ENCODE measurements at places on chromosomes 3 and 15.
A peak's percentile ranks its signal among the peaks of the same experiment; 100 is the strongest.

- DNase-seq, result no peak
These were observed 17.4 kb downstream of the SH3BP5 start for GRCh38 chr3:15315003-15315402.

- DNase-seq, result no peak
These were observed 713 bp upstream of the MUC13 start for GRCh38 chr3:124935264-124935663.

- no peak for DNase-seq
These were observed 166.4 kb downstream of the SUCNR1 start for GRCh38 chr3:152039887-152040286.

DNA sequence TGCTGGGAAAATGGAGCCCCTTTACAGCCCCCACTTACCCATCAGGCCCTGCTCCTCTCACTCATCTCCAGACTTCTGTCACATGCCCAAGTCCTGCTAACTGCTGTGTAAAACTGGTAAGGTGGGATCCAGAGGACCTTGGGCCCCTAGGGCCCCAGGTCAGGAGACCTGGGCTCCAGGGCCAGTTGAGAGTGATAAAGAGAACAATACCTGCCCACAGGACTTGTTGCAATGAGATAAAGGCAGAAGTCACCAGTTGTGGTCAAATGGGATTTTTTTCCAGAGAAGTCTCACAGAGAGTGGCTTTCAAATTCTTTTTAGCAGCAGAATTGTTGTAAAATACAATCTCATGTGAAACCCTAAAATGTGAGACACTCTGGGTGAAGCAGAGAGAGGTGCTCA, 753 bp downstream of the FURIN start:
- DNase-seq, result no peak

DNA sequence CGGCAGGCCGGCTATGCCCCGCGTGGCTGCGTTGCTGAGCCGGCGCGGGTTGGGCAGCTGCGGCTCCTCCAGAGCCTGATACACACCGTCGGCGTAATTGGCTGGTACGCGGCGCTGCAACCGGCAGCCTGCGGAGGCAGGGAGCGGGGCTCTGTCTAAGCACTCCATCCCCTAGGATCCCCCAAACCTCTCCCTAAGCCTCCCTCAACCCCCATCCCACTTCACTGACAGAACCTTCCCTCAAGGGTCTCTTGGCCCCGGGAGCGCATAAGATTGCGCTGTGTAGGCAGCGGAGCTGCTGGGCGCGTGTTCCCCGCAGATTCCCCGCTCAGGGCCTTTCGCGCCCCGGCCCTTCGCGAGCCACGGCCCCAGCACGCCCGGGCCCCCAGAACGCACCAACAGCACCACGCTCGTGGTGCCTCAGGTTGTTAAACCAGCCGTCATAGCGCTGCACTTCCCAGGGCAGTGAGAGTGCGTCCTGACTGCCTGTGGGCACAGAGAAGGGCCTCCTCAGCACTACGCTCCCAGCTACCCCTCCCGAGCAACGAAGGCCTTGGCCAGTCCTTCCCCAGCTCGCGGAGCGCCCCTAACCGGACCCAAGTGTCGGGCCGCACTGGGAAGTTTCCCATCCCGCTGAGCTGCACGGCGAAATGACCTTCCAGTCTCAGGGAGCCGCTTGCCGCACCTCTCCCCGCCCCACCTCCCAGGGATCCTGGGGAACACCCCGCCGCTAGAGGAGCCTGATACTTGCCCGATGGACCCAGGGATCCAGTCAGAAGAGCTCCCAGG, 1.2 kb downstream of the DUOX2 start:
- DNase-seq, result no peak

DNA sequence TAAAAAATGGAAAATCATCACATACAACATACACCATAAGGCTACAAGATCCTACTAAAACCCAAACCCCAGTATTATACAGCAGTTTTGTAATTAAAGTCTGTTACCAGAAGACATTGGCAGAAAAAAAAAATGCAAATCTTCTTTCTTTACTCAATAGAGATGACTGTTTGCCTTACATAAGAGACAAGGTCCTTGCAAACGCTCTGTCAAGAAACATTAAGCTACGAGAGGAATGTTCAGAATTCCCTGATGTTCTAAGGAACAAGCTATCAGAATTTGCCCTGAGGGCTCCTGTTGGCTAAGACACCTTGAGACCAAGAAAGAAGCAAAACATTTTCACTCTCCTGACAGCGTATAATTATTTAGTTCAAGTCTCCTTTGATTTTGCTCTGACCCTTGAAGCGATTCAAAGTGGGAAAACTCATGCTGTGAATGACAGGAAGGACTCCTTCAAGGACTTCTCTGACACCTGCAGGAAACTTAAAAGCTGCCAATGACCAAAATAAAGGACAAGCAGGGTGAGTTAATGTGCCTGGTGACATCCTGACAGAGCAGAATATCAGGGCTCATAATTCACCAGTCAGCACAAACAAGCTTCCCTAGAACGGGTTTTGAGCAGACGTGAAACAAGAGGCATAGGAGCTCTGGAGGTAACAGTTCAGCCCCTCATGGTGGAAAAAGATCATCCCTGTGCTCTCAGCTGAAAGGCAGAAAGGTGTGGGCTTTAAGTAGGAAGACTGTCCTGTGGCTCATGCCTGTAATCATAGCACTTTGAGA, 2.5 kb downstream of the SCAMP2 start:
- no peak for DNase-seq

- no peak for DNase-seq
These were observed 1051.7 kb downstream of the ROBO2 start for GRCh38 chr3:78091478-78092119.

- DNase-seq, result no peak
These were observed 482.5 kb upstream of the TBL1XR1 start for GRCh38 chr3:177679568-177680471.

DNA sequence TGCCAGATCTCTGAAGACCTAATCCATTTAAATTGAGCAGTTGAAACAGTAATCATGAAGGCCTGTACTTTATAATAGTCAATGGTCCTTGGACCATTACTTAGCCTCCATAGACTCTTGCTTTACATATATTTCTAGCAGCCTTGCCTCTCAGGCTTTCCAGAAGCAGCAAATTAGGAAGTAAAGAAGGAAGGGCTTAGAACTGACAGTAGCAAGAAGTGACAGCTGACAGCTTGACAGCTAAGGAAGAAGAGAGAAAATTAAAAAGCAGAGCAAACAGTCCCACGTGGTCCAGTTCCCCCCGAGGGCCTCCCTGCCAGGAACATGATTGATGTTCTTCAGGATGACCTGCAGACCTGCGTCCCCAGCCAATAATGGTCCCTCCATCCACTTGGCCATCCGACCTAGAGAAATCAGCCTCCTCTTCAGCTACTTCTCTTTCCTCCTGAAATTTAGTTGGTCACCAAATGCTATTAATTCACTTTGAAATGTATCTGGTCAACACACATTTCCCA, 15.0 kb upstream of the PSMD6 start:
- DNase-seq, result no peak

DNA sequence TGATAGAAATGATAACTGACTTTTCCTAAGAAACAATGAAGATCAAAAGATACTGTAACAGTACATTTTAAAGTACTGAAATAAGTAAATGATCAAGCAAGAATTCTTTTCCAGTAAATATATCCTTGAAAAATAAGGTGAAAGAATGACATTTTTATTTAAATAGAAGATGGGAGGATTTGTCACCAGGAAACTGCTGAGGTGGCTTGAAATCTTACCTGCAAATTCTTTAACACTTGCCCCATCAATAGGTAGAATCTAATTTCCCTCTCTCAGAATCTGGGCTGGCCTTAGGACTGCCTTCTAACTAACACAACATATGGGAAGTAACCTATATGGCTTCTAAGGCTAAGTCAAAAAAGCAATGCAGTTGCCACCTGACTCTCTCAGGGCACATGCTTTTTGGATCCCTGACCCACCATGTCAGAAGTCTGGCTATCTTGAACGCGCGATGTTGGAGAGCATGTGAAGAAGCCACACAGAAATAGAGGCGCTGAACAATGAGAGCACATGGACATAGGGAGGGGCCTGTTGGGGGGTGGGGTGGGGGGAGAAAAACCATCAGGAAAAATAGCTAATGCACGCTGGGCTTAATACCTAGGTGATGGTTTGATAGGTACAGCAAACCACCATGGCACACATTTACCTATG, 11.5 kb downstream of the ACSBG1 start:
- no peak for DNase-seq

GRCh38 chr3:9067352-9067975, 104.2 kb upstream of the RAD18 start:
- DNase-seq, result peak; percentile 13

DNA sequence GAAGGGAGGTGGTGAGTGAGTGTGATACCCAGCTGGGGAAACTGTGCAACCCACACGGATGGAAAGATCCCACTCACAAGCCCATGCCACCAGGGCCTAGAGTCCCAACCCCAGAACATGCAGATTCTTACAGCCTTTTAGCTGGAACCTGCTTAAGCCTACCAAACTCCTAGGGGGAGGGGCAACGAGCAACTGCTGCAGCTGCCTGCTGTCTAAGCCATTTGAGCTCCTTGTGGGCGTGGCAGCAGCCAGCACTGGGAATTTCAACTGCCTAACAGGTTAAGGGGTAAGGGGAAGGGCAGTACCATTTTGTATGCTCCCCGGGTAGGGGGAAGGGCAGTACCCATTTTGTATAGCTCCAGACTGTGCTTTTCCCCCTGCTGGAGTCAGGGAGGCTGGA, 673.2 kb upstream of the BCHE start:
- no peak for DNase-seq

DNA sequence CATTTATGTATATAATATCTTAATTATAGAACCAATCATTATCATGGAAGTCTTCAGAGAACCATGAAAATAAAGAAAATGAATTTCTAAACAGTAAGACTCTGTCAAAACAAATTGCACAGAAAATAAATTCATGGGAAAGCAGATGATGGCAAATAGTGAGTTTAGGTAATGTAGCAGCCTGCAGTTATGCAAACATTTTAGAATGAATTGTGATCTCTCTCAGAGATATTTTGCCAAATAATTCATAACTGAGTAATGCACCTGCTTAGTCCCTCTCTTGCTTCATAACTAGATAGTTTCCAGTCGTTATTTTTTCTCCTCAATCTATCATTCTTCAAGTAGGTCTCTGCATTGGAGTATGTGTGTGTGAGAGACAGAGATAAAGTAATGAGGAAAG, 492.7 kb upstream of the THBS1 start:
- DNase-seq, result no peak

DNA sequence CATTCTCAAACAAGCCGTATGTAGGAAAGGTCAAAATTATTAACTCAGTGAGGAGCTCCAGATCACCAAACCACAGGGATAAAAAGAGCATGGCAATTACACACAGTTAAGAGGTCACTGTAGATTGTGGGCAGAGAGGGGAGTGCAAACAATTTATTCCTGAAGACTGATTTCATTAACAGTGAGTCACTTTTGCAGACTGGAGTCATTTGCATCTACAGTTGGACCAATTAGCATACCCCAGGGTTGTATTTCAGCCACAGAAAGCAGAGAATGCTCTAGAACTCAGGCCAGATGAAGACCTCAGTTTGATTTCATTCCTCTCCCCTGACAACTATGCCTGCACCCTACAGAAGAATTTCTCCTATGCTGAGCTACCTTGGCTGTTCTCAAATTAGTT, 40.1 kb downstream of the SETMAR start:
- DNase-seq, result peak; percentile 35

GRCh38 chr15:63338170-63338569, 43.5 kb downstream of the CA12 start:
- DNase-seq, result no peak

- no peak for DNase-seq
These were observed 18.3 kb upstream of the IGF2BP2 start for GRCh38 chr3:185843126-185843525.
